ENCODE measurements at places on chromosomes 3 and 15.

DNA sequence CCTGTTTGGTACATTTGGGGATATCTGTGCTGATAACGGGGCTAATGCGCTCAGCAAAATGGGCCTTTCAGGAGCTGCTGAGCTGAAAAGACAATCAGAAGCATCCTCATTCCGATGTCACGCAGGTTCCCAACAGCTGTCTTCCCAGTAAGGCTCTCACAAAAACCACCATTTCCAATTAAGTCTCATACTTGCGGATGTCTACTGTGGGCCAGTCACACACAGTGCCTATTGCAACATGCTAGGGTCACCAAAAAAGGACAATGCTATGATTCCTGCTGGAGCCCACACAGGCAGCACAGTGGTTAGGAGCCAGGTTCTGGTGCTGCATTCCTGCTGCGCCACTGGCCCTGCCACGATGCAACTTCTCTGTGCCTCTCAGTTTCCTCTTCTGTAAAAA, 16.4 kb upstream of the LDHAL6B start:
- no peak for DNase-seq

GRCh38 chr3:139127101-139127500, 82.4 kb upstream of the PRR23C start:
- DNase-seq = no peak

DNA sequence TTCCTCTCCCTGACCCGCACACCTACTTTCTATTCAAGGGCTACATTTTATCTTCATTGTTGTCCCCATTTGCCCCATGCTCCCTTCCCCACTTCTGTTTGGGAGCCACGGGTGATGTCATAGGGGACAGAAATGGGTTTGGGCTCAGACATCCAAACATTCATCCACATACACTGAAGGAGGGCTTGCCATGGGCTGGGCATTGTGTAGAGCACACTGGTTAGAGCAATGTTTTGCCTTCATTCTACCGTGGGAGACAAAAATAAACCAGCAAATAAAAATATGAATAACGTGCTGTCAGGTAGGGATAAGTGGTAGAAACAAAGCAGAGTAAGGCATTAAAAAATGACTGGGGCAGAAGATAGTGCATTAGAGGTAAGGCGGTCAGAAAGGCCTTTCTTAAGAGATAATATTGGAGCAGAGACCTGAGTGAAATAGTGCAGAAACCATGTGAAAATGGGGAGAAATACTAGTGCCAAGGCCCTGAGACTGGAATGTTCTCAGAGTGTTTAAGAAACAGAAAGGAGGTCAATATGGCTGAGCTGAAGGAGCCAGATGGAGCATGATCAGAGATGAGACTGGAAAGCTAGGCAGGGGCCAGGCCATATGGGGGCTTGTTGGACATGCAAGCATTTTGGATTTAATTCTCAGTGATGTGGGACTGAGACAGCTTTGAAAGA, 40.9 kb upstream of the CLSTN2 start:
- DNase-seq = no peak

DNA sequence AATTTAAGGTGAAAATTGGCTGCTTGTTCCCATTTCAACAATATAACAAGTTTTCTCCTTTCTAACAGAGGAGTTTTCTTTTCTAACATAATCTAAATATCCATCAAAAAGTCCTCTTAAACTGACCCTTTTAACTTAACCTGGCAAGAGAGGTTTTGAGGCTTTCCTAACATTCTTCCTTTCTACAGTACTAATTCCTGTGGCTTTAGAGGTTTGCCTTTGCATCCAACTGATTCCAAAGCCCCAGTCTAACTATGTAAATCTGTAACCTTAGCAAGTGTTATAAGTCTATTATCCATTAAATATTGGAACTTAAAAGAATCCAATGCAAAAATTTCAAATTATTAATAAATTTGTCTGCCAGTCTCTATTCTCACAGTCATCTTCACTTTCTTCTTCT, 134.1 kb downstream of the ISL2 start:
- DNase-seq = no peak

DNA sequence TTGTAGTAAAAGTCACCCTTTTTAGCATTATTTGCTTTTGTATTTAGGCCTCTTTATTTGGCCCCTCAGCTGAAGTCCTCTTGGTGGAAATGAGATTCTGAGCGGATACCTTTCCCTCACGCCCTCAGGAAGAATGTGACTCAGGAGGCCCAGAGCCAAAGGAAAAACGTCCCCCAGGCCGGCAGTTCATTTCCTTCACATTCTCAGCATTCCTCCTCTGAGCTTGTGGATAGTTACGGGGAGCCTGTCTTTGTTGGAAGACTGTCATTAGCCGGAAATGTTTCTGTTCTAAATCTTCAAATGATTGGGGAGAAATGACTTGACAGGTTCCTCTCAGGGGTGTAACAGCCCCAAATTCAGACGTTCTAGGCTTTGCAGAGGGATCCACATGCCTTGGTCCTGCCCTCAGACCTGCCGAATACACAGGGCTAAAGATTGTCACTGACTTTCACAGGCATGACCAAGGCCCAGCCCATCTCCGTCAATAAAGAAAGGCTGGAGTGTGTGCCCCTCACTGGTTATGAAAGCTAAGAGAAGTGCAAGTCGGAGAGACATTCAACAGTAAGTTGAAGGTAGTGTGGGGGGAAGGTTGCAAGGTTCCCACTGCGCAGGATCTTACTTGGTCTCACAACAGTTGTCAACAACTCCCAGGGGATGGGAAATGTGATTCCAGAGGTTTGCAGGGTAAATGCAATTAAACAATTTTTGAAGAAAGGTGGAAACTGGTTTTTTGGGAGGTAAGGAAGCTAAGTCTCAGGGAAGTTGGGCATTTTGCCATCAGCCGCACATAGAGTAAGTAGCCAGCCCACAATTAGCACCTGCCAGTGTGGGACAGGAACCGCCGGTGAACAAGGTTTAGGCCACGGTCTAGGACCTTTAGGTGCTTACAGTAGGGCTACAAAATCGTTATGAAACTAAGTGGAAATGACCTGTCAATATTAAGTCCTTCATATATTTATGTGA, 39.7 kb upstream of the MYZAP start:
- no peak for DNase-seq

DNA sequence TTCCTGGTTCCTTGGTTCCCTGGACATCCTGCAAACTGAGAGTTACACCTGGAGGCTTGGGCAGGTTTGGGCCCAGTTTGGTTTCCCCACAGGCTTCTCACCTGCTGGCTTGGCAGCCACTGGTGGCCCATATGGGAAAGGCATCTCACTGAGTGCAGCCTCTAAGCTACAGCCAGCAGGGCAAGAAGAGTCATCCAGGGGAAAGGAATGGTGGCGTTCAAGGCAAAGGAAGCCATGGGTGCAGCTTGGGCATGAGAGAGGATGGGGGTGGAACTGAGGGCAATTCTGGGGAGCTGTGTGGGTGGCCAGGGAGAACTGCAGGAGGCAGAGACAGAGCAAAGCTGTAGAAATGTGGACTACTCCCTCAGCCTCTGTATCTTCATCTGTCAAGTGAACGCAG, 106.4 kb downstream of the EPHB1 start:
- DNase-seq = no peak

- no peak for DNase-seq
These were observed 25.1 kb upstream of the ZKSCAN7 start for GRCh38 chr3:44529927-44530326.

DNA sequence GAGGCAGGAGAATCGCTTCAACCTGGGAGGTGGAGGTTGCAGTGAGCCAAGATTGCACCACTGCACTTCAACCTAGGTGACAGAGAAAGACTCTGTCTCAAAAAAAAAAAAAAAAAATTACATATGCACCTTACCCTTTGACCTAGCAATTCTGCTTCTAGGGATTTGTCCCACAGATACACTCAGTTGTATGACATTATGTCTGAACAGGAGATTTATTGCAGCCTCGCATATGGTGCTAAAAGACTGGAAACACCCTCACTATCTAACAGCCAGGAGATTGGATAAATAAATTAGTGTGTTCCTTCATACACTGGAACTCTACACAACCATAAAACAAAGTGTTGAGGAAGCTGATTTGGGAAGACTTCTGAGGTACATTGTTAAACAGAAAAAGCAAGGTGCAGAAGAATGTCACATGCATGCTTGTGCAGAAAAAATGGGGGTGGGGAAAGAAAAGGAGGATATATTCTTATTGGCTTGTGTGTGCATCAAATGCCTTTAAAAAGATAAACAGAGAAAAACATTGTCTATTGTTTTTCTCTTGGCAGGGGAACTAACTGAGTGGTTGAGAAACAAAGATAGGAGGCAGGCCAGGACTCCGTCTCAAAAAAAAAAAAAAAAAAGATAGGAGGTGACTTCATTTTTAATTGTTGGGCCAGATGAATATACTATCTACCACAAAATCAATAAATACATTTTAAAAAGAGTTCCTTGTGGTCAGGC, 30.9 kb downstream of the PPCDC start:
- no peak for DNase-seq

DNA sequence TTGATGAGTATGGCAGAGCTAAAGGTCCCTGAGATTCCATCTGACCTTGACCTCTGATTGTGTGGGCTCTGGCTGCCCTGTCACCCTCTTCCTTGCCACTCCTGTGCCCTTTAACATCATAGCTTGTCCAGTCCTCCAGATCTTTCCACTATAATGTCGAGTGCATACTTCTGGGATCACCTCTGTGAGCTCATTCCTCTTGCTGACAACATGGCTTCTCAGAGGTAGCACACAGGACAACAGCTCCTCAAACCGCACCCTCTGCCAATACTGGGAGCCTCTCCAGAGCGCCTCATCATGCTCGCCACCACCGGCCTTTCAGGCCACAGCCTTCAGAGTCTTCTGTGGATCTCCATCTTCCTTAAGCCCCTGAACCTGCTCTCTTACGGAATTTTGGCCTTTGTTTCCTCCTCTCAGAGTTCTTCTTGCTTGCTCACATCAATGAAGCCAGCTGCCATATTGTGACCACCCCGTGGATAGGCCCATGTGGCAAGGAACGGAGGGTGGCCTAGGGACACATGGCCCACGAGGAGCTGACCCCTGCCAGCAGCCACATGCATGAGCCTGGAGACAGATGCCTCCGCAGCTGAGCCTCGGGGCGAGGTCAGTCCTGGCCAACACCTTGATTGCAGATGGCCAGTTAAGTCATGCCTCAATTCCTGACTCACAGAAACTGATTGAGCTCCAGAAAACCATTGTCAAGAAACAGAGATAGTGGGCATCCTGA, 31.1 kb downstream of the PLA2G4D start:
- no peak for DNase-seq

DNA sequence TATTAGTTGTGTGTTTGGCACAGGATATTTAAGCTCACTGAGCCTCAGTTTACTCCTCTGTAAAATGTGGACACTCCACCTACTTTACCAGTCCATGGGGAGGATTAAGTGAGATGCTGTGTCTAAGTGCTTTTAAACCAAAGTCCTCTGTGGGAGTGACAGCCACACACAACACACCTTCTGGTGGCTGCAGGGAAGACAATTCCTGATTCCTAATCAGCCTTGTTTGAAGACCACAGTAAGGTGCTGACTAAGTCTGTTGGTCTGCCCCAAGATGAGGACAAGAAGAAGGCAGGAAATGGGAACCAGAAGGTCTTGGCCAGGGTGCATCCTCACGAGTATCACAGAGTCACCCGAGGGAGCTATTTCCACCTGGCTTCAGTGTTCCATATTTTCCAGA, 52.3 kb downstream of the EPHB1 start:
- DNase-seq = no peak

GRCh38 chr3:118408431-118408830, 626.2 kb downstream of the IGSF11 start:
- DNase-seq = no peak

DNA sequence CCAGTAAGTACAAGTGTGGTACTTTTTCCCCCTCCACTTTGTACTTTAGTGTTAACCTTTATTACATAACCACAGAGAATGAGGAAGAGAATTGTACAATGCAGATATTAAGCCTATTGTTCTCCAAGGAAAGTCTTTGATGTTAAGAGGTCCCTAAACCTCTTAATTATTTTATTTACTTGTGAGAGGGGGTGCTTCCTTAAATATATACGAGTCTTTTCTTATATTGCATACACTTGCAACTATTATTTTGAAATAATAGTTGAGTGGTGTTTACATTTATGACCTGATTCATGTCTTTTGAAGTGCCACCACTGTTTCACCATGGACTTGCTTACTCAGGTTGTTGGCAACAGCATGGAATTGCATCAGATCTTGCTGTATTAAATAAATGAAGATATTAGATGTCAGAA, 10.1 kb downstream of the USP3 start:
- DNase-seq = no peak

DNA sequence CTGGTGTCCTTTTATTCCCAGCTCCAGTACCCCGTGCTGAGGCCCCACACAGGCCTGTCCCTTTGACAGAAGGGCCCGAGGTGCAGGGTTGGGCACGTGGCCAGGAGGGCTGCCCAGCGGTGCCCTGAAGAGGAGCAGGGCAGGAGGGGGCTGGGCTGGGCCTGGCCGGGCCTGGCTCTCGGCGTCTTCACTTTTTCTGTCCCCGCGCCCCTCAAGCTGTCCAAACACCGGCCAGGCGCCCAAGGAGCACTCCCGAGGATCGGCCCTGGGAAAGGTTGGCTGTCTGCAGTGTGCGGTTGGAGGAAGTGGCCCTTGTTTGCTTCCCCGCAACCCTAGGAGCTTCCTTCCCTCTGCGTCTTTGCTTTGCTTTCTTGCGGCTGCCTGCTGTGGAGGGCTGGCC, 84.1 kb downstream of the WNT7A start:
- no peak for DNase-seq

GRCh38 chr15:67013696-67014095, 51.7 kb upstream of the SMAD3 start:
- DNase-seq = no peak

- DNase-seq = no peak
These were observed 5.6 kb upstream of the MECOM start for GRCh38 chr3:169668957-169669741.

- no peak for DNase-seq
These were observed 178.4 kb downstream of the ATP10A start for GRCh38 chr15:25684521-25685431.

- DNase-seq = no peak
These were observed 12.4 kb downstream of the EFCC1 start for GRCh38 chr3:129013491-129013891.

- DNase-seq = no peak
These were observed 78.8 kb upstream of the UBE2E1 start for GRCh38 chr3:23726811-23727548.

Measured in activated CD4-positive, CD25-positive, alpha-beta regulatory T cell (primary cell).